AG04450 (cell line): ENCODE measurements at places on chromosomes 11 and 22.

- DNase-seq: no peak
Observed at GRCh38 chr11:39385911-39386310, 2073.5 kb downstream of the LRRC4C start.

GRCh38 chr11:68677432-68677831 lies 6.9 kb upstream of the GAL start:
- DNase-seq: peak; percentile 83

- no peak for DNase-seq
Observed at GRCh38 chr11:97856666-97857065, 1164.1 kb upstream of the CNTN5 start.

DNA sequence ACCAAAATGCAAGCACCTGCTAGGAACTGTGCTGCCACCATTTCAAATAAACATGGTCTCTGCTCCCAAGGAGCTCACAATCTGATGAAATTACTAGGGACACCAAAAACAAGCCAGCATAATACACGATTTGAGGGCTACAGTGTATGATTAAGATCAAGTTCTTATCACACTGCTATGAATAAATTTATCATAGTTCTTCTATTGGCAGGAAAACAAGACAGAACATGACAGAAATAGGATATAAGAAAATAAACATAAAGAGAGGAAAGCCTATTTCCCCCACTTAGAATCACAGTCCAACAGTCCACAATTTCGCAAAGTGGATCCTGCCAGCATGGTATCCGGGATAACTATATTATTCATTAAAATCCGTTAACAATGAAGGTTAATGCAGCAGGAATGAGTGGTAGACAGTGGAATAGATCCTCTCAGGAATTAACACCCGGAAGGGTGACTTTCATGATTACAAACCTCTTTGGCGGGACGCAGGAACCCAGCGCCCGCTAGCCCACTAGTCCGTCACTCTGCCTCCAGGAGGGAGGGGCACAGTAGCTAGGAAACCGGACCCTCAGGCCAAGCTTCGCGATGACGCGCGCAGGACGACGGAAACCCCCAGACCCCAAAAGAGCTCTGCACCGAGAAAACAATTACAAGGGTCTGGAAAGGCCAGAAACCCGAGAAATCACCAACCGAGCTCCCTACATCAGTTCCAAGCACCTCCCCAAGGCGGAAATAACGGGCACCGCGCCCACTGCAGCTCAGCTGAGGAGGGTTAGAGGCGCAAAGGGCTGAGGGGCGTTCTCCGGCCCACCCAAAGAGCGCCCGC lies 607 bp downstream of the CCDC82 start:
- peak; percentile 4 for DNase-seq

- no peak for DNase-seq
Observed at GRCh38 chr11:44372989-44373388, 63.0 kb upstream of the ALX4 start.

DNA sequence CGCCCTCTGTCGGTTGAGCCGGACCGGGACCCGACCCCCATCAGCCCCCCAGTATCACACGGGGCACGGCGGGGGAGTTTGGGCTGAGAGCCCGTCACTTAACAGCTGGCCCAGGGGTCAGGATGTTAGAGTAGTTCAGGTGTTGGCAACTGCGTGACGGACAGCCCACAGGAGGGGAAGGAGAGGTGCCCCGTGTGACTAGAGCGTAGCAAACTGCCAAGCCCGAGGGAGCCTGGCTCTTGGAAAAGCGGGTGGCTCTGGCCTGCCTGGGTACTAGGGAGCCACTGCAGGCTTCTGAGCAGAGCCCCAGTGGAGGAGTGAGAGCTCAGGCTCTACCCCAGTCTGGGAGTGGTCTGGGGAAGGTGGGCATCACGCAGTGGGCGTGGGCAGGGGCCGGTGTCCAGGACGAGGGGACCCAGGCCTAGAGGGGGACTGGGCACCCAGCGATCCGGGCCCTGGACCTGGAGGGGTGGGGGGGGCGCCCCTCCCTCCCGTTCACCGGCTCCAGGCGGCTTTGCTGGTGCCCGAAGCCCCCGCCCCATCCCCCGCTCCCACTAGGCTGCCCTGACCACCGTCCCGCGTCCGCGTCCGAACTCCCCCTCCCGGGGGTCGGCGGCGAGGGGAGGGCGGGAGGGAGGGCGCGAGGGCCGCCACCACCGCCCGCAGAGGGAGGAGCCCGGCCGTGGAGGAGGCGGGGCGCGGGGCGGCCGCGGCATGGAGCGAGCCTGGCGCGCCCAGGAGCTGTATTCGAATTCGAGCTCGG lies 24.4 kb downstream of the SHANK3 start:
- no peak for DNase-seq

DNA sequence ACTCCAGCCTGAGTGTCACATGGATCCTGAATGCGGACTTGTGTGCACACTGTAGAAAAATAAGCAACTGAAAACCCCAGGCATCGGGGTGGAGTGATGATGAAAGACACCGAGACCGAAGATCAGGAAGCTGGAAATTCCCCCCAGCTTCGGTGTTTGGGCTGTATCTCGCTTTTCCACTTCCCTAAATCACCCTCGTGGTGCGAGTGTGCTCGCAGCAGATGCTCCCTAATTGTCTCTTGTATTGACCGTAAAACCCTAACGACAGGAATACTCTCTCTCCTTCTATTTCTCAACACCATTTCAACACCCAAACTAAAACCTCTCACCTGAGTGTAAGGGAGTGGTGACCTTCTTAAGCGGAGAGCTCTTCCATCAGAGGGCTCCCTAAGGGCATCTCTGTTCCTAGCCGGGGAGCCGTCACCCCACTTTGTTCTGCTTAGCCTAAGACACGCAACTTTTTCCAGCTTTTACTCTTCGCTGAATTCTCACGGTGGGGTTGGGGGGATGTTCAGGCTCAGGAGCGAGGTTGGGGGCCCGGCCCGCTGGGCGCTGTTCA lies 635 bp upstream of the GRK3 start:
- DNase-seq: no peak

DNA sequence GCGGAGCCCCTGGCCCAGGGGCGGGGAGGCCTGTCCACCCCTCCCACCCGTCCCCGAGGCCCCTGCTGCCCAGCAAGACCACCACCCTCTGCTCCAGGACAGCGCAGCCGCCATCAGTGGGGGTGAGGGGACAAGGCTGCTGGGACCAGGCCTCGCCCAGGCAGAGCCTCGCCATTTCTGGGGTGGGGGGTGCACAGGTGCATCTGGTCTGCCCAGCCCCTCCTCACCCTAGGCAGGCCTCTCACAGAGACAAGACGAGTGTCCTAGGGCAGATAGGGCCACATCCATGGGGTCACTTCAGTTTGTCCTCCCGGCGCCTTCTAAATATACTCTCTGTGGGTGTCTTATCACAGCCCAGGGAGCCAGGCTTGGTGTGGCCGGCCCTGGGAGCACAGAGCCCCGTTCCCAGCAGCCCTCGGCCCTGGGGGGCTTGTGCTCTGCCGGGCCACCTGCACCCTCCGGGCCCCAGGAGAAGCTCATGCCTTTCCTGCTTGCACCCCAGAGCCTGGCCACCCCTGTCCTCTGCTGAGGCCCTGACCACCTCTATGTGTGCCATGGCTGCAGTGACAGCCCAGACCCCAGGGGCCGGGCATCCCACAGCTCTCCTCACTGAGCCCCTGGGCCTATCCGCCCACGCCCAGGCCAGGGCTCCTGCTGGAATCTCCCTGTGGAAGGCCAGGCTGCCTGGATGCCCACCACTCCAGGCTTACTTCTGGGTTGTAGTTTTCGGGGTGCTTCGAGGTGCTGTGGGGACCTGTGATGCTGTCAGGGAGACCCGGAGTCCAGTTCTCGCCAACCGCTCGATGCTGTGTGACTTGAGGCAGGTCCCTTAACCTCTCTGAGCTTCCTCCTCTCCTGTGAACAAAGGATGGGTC lies 70.8 kb downstream of the KCNQ1 start:
- no peak for DNase-seq
